ENCODE measurements at places on chromosomes 5 and 9. TPM values are rescaled to one million over a fixed set of nuclear protein-coding genes. Genes with fewer than 3 reads are reported as not detected.

Gene BAAT
- total RNA-seq = 0.10 TPM

Gene FBP2
- total RNA-seq = not detected

Gene DND1
- total RNA-seq = 3.7 TPM

Gene CDH10
- not detected for total RNA-seq

Measured in activated naive CD8-positive, alpha-beta T cell treated with anti-CD3 and anti-CD28 coated beads for 36 hours (primary cell).